ENCODE measurements at places on chromosomes 13 and 19.

DNA sequence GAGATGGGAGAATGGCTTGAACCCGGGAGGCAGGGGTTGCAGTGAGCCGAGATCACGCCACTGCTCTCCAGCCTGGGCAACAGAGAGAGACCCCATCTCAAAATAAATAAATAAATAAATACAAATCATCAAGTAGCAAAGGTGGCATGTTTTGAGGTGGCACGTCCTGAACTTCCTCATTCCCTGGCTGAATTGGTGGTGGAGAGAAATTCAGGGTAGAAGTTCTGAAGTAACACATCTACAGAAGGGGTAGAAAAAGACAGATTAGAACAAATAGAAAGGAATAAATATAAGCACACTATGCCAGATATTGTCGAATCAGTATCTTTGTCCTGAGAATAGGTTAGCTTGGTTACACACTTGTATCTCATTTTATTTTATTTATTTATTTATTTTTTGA lies 6.3 kb downstream of the IFI30 start:
- DNase-seq, result no peak

GRCh38 chr19:29376855-29377354 lies 148.9 kb upstream of the VSTM2B start:
- no peak for DNase-seq

DNA sequence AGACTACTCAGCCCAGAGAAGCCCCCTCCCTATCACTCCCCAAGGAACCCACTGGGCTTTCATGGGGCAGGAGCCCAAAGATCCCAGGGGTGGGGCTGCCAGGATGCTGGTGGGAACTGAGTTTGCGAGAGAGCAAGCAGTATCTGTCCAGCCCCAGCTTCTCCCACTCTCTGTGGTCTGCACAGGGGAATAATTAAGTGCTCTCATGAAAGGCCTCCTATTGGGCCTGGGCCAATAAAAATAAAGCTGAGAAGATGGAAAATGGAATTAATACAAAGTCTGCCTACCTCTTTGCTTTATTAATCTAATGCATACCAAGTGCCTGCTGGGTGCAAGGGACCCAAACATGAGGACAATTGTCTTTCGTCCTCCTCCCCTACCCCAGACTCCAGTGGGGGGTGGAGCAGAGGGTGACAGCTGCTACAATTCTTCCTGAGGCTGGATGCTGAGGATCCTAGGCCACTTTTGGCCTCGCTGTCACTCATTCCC lies 5.4 kb downstream of the DDX39A start:
- DNase-seq, result no peak

DNA sequence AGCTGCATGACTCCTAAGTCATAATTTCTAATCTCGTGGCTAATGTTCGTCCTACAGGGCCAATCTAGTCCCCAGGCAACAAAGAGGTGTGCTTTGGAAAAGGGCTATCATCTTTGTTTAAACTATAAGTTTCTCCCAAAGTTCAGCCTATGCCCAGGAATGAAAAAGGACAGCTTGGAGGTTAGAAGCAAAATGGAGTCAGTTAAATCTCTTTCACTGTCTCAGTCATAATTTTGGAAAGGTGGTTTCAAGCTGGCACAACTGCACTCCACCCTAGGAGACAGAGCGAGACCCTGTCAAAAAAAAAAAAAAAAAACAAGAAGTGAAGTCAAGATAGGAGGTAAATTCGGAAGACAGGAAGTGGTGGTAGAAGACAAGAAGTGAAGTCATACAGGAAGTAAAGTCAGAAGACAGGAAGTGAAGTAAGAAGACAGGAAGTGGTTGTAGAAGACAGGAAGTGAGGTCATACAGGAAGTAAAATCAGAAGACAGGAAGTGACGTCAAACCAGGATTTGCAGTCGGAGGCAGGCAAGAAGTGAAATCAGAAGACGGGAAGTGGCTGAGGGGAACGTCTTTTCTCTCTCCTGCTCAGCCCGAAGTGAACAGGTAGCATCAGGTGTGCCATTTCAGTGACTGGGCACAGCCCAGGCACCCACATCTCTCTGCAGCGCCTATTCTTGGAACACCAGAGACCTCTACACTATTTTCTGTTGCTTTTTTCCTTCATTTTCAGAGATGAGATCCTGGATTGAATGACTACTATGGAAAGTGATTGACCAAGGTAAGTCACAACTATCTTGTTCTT lies 32.2 kb downstream of the GP6 start:
- peak; percentile 25 for DNase-seq

GRCh38 chr13:59229861-59230260 lies 933.9 kb downstream of the DIAPH3 start:
- no peak for DNase-seq

GRCh38 chr13:111119966-111120365 lies 4.9 kb downstream of the ARHGEF7 start:
- no peak for DNase-seq

- no peak for DNase-seq
Measured at GRCh38 chr19:39746836-39747529, 9.2 kb upstream of the CLC start.

GRCh38 chr19:16814526-16815100 lies 14.6 kb upstream of the SIN3B start:
- DNase-seq, result peak; percentile 21

DNA sequence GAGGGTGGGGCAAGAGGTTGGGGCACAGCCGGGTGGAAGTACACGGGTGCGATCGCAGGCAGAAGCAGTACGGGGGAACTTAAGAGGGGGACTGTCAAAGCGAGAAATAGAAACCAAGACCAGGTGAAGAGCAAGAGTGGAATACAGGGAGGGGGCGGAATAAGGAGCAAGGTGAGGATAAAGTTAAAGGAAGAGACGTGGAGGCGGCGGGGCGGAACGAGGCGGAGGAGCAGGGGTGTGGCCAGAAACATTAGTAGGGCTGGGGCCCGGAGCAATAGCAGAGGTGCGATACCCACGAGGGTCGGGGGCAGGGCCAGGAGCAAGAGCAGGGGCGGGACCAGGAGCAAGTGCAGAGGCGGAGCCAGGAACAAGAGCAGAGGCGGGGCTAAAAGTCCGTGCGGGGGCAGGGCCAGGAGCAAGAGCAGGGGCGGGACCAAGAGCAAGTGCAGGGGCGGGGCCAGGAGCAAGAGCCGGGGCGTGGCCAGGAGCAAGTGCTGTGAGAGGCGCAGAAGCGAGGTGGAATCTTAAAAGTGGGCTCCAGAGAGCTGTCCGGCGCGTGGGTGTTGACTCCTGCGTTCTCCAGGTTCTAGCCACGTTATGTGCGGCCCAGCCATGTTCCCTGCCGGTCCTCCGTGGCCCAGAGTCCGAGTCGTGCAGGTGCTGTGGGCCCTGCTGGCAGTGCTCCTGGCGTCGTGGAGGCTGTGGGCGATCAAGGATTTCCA lies 1.2 kb downstream of the CATSPERG start:
- peak; percentile 94 for DNase-seq

GRCh38 chr19:9673912-9674662 lies 813 bp downstream of the ZNF562 start:
- DNase-seq, result peak; percentile 49

DNA sequence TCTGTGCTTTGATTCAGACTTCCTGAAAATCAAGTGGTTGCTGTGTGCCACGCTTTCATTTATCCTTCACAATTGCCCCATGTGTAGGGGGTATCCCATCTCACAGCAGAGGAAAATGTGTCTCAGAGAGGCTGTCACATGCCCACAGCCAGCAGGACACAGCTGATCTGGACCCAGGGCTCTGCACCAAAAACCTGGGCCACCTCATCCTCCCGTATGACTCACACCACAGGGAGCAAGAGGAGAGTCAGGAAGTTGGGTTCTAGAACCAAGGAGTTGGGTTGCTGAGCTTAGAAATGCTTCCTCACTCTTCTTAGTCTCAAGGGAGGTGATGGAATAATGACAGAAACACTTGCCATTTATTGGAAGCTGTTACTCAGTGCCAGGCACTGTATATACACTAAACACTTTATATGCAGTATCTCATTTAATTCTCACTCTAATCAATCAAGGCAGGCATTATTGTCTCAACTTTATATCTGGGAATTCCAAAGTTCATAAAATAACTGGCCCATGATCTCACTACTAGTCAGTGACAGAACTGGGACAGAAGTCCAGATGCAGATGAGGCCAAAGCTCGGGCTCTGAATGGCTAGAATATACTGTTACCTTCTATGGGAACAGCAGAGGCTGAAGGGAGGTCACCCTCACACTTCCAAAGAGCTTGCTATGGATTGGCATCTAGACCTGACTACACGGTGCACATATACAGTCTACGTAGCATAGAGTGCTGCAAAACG lies 47.7 kb upstream of the ATP12A start:
- peak; percentile 23 for DNase-seq

GRCh38 chr19:32808236-32808635 lies 61.3 kb downstream of the SLC7A9 start:
- DNase-seq, result no peak

DNA sequence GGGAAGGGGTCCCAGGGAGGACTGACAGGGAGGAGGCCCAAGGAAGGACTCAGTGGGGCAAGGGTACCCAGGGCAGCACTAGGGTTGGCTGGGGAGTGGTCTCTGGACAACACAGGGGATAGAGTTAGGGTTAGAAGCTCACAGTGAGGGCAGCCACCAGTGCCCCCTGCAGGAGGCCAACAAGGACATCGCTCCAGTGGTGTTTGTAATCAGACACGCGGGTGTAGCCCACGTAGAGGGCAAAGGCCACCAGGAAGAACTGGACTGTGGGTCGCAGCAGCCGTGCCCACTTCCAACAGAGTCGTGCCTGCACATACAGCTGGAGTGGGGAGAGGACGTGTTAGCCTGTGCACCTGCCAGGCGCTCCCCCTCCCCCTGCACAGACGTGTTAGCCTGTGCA lies 9.2 kb downstream of the PLPP2 start:
- no peak for DNase-seq

Data from EL (cell line).